ENCODE measurements at places on chromosomes 6 and 20.

DNA sequence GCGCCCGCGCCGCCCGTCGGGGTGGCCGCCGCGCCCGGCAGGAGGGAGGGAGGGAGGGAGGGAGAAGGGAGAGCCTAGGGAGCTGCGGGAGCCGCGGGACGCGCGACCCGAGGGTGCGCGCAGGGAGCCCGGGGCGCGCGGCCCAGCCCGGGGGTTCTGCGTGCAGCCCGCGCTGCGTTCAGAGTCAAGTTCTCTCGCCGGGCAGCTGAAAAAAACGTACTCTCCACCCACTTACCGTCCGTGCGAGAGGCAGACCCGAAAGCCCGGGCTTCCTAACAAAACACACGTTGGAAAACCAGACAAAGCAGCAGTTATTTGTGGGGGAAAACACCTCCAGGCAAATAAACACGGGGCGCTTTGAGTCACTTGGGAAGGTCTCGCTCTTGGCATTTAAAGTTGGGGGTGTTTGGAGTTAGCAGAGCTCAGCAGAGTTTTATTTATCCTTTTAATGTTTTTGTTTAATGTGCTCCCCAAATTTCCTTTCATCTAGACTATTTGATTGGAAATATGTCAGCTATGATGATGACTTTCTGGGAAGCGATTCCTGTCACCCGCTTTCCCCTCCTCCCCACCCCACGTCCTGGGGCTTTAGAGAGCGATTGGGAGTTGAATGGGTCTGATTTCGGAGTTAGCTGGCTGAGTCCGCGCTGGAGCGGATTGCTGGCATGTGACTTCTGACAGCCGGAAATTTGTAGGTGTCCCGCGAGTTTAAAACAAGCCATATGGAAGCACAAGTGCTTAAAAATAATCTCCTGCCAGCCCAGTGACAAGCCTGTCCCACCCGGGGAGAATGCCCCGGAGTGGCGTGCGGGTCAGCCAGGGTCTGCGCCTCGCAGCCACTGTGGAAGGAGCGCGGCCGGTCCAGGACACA is 1.1 kb downstream of the ESR1 start:
- DNase-seq = peak; percentile 25

DNA sequence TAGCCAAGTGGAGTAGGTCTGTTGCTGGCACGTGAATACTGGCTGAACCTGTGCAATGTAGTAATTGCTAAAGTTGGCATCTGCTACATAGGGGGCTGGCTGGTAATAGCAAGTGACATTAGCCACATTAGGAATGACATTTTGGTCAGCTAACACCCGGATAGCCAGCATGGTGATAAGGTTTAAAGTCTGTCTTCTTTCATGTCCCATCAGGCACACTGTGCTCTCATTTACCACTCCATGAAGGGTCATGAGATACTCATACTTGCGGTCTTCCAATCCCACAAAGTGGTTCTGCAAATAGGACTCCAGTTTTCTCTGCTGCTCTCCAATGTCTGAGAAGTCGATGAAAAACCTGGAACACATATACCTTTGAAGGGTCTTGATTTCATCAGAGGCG is 2.8 kb downstream of the TENT5A start:
- peak; percentile 19 for DNase-seq

DNA sequence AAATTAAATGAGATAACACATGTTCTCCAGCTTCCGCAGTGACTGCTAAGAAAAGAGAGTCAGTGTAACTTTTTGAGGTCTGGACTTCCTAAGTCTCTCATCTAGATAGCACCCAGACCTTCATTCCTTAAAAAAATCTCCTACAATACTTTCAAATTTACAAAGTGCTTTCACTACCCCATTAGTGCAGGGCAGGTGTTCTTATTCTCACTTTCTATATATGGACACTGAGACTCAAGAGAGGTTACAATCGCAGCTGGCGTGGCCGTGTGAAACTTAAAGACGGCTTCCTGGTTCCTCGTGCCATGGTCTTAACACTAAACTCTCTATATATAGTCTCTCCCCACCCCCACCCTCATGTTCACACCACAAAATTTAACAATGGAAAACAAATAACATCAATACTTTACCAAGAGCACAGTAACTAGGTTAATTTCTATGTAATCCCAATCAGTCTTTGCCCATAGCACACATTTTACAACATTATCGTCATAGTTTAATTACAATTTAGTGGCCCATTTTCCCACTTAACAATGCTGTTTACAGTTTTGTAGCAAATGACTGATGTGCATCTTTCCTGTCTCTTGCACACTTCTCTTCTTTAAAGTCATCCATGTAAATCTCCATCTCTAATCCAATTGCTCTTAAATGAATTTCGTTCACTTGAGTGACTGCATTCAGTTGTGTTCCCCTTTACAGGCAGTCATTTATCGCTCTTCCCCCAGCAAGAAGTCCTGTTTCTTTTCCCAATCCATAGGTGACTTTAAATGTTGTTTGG is 78.8 kb upstream of the ARID1B start:
- no peak for DNase-seq

- DNase-seq = peak; percentile 31
Observed at GRCh38 chr20:50916257-50916656, 15.0 kb downstream of the ADNP start.

- DNase-seq = peak; percentile 56
Observed at GRCh38 chr6:41578217-41579087, 32.3 kb downstream of the FOXP4 start.

DNA sequence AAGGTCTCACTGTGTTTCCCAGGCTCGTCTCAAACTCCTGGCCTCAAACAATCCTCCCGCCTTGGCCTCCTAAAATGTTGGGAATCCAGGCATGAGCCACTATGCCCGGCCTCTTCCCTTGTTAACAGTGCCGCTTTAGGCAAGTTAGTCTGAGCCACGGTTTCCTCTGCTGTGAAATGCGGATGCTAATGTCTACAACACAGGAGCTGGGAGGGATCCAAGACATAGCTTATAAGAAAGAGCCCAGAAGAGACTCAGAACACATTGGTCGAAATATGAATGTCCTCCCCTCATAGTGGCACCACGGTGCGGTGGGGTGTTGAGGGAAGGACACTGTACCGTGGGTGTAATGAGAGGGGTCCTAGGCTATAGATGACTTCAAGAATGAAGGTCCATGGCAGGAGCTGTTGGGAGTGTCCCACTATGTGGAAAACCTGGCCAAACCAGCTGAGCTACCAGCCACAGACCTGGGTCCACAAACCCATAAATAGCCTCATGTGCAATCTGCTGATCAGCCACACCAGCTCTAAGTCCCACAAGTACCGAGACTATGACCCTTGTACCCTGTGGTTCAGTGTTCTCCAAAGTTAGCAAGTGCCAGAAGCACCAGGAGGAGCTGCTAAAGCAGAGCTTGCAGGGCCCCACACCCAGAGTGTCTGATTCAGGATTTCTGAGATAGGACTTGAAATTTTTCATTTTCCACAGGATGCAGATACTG is 57.8 kb upstream of the ZFAND3 start:
- DNase-seq = no peak
